ENCODE measurements at places on chromosomes 12 and 14. TPM values are rescaled to one million over a fixed set of nuclear protein-coding genes. Genes with fewer than 3 reads are reported as not detected.

DNA sequence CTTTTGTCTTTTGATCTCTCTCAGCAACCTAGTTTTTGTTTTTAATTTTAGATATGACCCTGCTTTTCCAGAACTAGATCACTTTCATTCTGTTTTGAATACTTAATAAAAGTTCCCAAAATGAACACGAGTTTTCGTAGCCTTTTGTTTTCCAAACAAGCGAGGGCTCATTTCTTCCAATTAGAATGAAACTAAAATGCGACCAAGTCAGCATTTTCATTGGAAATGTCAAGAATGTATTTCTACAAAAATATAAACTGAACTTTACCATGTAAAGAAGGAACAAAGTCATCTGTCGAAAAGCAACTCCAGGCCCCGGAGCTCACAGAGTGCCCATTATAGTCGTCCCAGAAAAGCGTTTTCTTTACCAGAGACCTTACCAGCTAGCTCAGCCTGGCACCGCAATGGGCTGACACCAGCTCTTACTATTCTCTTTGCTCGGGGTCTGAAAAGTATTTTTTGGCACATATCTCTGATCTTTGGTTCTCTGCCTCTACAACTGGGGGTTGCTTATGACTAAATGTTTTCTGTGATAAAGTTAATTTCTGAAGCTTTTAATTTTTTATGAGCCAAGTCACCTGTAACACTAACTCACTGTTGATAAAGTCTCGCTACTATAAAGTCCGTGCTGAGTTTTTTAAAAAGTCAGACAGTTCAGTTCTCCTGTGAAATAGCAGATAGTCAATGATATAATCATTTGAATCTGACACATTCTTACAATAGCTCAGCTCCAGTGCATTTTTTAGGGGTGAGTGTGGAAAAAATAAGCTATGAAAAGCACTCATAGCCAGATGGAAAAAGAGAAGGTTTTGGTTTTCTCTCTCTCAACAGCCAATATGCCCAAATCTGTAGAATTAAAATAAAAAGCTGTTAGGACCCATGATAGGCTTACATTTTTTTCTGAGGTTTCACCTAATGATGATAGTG is 43.4 kb downstream of the SAMD4A start:
- DNase-seq = no peak

- DNase-seq = no peak
These were observed 93.4 kb downstream of the C12orf75 start for GRCh38 chr12:105423921-105424320.

DNA sequence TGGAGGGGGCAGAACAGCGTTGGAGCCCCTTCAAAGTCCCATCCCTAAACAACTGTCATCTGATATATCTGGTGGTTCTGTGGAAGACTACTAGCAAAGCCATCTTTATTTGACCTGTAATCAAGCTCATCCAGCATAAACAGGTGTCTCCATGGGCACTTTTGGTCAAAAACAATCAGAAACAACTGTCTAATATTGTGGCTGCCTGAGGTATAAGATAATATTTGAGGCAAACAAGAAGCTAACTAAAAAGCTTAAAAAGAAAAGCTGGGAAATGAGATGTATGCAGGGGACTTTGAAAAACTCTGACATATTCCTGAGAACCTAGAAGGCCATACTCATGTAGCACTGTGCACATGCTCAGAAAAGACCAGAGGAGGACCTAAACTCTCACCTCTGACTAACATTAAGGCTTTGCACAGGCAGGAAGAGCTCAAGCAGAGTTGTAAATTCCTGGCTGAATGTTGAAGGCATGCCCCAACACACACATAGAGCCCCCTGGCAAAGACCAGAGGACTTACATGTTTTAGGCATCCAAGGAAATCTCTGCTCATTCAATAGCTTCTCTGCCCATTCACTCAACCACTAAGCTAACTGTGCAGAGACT is 27.2 kb upstream of the AP4S1 start:
- no peak for DNase-seq

DNA sequence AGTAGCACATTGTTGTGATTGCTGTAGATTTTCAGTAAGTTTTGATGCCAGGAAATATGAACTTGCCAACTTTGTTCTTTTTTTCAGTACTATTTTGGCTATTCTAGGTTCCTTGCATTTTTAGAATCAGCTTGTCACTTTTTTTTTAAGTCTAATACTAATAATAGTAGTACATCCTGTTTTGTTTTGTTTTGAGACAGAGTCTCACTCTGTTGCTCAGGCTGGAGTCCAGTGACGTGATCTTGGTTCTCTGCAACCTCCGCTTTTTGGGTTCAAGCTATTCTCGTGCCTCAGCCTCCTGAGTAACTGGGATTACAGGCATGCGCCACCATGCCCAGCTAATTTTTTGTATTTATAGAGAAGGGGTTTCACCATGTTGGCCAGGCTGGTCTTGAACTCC is 16.5 kb downstream of the PWP1 start:
- DNase-seq = no peak

Gene ANKRD9
- 4.0 TPM for polyA plus RNA-seq

DNA sequence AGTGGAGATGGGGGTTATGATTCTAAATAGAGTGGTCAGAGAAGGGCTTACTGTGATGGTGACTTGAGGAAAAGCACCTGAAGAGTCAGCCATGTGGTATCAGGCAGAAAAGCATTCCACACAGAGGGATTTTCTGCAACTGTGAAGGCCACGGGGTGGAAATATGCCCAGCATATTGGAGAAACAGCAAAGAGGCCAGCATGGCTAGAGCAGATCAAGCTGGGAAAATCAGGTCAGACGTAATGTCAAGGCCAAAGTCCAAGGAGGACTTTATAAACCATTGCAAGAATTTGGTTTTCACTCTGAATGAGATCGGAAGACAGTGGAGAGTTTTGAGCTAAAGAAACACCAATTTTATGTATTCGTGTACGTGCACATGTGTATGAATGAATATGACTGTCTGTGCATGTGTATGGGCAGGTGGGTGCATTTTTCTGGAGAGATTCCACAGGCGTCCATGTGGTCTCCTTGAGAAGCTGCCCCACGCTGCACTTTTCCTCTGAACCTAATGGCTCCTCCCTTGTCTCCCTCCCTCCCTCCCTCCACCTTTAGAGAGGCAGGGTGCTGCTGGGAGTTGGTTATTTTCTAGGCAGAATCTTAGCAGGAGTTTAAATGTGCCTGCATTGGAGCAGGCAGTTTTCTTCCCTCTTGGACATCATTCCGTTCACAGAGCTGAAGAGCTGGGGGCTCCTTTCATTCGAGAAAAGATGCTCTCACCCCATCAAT is 97.4 kb upstream of the PPP4R3A start:
- DNase-seq = no peak

DNA sequence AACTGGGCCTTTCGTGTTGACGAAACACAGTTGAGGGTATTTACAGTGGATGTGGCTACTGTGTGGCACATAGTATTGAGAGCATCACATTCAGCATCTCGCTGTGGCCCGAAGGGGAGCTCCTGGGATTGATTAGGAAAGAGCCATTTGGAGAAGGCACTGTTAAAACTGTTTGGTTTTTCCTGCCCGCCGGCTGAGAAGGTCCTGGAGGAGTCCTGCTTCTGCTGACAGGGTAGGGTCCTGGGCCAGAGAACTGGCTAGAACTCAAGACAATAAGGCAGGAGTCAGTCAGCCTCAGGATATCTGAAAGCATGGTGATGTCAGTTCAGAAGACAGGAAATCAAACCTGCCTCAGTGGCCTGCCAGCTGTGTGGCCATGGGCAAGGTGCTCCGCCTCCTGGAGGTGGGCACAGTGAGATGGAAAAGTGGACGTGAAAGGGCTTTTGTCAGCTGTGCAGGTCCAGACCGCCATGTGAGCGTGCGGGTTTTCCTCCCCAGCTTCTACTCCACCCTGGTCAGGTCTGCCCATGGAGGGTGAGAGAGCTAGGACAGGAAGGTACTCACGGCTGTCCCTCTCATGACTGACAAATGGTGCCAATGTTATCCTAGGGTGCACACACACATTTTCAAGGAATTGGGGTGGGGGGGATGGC is 92.3 kb downstream of the NTF3 start:
- no peak for DNase-seq

Gene LHX5
- not detected for polyA plus RNA-seq

- DNase-seq = no peak
These were observed 561.9 kb downstream of the FLRT2 start for GRCh38 chr14:86091811-86092210.

Gene OR4K13
- not detected for polyA plus RNA-seq

Gene LGALS3
- polyA plus RNA-seq = 383 TPM

DNA sequence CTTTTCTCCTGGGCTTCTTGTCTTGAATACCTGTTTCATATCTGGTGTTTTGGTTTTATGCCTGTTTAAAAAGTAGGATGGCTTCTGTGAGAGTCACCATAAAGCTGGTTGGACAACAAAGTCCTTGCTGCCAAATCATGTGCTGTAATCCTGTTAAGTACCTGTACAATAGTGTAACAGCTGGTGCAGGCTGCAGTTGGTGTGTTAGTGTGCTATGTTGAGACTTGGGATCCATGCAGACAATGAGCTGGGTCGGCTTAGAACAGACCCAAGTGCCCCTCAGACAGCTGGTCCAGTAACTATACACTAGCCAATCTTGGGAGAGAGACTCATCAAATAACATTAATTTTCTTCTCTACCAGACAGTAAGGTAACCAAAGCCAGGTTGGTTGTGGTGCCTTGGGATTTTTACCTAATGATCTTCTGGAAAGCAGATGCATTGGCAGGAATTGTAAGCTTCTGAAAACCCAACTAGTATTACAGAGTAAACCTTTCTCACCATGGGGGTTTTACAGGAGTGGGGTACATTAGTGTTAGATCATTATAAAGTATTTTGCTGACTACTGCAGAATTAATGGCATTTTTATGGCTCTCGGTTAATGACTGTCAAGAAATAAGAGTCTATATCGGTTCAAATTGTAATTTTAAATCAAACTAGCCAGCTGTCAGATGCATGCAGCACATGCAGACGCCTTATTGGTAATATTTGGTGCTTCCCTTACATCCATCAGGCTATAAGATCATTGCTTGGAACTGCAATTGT is 231.2 kb downstream of the PDZRN4 start:
- no peak for DNase-seq

Gene GPX2
- 1.3 TPM for polyA plus RNA-seq

Gene IFI27L1
- polyA plus RNA-seq = 12.5 TPM

DNA sequence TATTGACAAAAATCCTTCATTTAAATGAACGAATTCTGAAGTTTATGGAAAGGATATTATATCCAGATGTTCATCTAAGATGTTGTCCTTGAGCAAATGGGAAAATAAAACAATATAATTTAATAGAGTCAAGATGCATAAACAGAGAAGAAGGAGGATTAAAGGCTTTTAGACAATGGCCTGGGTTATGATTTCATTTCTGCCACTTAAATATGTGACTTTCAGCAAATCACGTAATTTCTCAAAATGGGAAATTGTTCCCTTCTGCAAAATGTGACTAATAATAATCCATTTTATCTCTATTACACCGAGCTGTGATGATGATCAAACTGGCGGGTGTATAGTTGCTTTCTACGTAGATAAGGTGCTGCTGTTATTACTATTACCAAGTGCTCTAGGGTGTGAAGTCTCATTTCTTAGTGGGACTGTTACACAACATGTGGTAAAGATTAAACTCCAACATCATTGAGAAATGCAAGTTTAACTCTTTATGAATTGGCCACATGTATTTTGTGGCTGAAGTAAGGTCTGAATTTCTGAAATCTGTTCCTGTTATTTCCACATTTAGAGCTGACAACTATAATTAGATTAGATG is 157.0 kb downstream of the MYRFL start:
- DNase-seq = no peak

GRCh38 chr14:102949062-102949800 is 26.8 kb downstream of the AMN start:
- no peak for DNase-seq

Gene KERA
- not detected for polyA plus RNA-seq

- DNase-seq = no peak
These were observed 435 bp downstream of the FOXM1 start for GRCh38 chr12:2876431-2877046.

Gene HOXC6
- 0.02 TPM for polyA plus RNA-seq

Gene TMEM229B
- polyA plus RNA-seq = 0.07 TPM

GRCh38 chr12:132204063-132204792 is 60.0 kb downstream of the NOC4L start:
- no peak for DNase-seq

DNA sequence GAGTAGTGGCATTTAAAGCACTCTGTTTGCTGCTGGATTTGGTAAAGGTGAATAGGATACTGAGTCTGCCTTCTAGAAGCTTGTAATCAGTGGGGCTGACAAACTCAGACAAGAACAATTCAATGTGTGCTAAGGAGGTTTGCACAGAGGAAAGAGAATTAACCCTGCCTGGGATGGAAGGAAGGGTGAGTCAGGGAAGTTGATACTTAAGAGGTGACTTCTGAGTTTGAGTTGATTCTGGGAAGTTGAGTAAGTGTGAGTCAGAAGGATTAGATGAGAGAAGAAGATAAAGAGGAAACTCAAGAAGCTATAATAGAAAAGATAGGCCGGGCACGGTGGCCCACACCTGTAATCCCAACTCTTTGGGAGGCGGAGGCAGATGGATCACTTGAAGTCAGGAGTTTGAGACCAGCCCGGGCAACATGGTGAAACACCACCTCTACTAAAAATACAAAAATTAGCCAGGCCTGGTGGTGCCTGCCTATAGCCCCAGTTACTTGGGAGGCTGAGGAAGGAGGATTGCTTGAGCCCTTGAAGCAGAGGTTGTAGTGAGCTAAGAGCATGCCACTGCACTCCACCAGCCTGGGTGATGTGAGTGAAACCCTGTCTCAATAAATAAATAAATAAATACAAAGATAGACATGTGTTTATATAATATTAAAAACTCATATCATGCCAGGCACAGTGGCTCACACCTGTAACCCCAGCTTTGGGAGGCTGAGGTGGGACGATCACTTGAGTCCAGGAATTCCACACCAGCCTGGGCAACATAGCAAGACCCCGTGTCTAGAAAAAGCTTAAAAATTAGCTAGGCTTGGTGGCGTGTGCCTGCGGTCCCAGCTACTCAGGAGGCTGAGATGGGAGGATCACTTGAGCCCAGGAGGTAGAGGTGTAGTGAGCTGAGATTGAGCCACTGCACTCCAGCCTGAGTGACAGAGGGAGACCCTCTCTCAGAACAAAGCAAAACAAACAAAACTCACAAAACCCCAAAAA is 126.8 kb upstream of the CPM start:
- peak; percentile 54 for DNase-seq

GRCh38 chr12:75822416-75822815 is 209.2 kb downstream of the PHLDA1 start:
- DNase-seq = no peak

DNA sequence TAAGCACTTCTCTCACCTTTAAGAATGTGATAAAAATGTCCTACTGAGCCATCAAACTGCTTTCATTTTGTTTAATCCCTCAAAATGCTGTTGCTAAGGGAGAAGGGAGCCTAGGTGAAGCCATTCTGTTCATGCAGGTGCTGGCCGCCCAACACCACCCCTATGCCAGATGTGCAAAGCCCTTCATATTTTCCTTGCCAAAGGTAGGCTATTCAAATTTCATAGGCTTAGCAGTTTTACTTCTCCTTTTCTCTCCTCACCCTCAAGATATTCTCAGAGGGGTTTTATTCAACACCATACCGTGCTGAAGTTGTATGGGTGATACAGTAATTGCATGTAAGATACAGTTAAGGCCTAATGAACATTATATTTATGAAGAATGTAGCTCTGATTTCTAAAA is 461.7 kb downstream of the GXYLT1 start:
- no peak for DNase-seq
